T-helper 17 cell (primary cell): ENCODE measurements at places on chromosomes 1 and 21.

DNA sequence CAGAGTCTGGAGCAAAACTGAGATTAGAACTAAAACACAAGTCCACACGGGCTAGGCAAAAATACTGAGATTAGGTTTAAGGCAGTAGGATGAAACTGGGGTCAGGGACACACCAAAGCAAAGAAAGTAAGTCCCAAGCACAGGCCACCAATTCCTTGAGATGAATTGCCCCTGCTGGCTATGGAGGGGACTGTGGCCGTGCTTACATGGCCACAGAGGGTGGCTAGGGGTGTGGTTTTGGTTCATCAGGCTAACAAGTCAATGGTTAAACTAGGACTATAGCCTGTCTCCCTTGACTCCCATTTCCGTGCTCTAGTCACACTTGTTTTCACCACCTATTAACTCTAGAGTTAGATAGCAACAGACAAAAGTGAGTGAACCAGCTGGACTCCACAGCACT lies 394.8 kb downstream of the PBX1 start:
- no peaks in the 10 kb centered on the region for H3K36me3 ChIP-seq
- H3K27ac ChIP-seq: no peak overlapping the region
- no peak for DNase-seq
- H3K27me3 ChIP-seq: no peaks in the 10 kb centered on the region
- H3K4me3 ChIP-seq: no peak overlapping the region
- no peaks in the 10 kb centered on the region for H3K4me1 ChIP-seq

DNA sequence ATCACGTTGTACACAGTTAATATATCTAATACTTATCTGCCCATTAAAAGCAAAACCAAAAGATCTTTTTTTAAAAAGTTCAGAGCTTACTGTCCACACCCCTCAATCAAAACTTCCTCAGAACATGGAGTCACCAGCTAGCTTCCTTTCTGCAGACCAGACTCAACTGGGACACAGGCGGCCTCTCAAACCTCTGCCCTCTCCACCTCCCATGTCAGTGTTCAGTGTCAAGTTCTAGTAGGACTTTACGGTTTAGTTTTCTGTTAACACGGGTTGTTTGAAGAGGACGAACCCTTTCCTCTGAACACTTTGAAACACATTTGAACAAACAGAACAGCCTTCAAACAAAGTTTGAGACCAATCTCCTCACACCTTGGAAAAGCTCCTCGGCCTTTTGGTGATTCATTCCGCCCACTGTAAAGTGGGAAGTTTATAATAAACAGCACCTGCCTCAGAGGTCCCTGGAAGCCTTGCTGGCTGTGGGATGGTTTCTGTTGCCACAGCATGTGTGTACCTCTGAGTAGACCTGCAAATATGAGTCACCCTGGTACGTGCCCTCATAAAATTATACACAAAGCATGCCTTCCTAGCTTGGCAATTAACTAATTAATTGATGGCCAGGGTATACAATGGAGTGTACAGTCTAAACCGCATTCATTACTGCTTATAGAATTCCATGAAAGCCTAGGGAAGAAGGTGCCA lies 48.4 kb upstream of the SIPA1L2 start:
- peaks cover 17% of the 10 kb centered on the region for H3K27me3 ChIP-seq
- H3K36me3 ChIP-seq: peaks cover 6% of the 10 kb centered on the region
- H3K4me3 ChIP-seq: no peak overlapping the region
- H3K27ac ChIP-seq: no peak overlapping the region
- no peak for DNase-seq

DNA sequence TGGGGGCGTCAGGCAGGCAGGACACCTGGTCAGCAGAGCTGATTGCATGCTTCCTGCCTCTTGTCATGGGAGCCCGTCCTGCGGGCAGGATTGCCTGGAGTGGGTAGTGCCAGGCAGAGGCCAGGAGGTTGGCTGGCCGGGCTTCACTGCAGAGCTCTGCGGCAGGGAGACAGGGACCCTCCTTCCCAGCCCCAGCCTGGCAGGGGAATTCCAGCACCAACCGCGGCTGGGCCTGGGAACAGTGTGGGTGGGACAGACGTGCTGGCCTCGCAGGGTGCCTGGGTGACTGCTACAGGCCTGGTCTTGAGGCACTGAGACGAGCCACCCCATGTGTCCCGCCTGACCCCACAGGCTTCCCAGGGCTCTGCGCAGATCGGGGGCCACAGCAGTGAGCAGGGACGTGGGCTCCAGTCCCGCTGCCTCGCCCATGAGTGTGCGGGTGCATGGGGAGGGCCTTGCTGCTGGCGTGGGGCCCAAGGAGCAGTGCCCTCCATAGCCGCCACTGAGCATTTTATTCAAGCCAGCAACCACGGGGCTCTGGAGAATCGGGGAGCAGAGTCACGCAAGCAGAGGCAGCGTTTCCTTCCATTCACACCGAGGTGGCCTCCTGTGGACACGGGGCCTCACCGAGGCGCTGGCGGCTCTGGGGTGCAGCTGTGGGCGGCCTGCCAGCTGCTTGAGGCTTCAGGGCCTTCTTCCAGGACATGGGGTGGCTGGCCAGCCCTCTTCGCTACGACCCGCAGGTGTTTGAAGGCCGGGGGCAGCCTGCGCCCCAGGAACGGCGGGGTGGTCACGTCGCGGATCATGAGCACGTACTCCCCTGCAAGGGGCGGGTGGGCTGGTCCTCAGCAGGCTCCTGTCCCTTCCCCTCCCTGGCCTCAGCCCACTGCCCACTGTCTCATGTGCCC lies 70.3 kb downstream of the MORN1 start:
- DNase-seq: no peak
- no peaks in the 10 kb centered on the region for H3K4me1 ChIP-seq
- no peak overlapping the region for H3K27ac ChIP-seq

DNA sequence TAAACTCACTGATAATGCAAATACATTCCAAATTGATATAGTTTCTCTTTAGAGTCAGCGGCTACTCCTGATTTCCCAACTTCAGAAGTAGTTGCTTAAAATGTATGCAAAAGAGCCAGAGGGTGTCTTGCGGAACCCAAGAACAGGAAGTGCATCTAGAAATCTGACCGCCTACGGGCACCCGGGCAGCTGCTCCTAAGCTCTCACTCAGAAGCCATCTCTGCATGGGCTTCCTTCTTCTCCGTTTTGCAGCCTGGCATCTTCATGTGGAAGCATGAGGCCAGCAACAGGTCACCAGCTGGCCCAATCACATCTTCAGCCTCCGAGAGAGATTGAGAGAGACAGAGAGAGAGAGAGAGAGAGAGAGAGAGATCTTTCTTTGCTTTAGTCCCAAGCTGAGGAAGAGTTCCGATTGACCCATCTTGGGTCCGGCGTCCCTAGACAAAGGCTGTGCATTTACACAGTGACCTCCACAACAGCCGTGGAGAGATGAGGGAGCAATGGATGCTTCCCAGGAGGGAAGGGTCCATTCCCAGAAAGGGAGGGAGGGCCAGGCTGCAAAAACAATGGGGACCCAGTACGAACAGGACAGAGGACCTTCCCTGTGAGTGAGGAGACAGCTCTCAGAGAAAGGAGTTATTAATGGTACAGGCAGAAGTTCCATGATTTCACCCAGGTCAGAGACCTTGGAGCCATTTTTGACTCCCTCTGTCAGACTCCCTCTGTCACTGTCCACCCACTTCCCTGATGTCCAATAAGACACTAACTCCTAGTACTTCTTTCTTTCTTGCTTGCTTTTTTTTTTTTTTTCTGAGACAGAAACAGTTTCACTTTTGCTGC lies 28.2 kb upstream of the SLC30A1 start:
- H3K27ac ChIP-seq: peak overlapping the region; percentile 65
- peaks cover 16% of the 10 kb centered on the region for H3K4me1 ChIP-seq
- peaks cover 4% of the 10 kb centered on the region for H3K36me3 ChIP-seq
- peaks cover 12% of the 10 kb centered on the region for H3K27me3 ChIP-seq
- no peak for DNase-seq
- H3K4me3 ChIP-seq: peak overlapping the region; percentile 84

DNA sequence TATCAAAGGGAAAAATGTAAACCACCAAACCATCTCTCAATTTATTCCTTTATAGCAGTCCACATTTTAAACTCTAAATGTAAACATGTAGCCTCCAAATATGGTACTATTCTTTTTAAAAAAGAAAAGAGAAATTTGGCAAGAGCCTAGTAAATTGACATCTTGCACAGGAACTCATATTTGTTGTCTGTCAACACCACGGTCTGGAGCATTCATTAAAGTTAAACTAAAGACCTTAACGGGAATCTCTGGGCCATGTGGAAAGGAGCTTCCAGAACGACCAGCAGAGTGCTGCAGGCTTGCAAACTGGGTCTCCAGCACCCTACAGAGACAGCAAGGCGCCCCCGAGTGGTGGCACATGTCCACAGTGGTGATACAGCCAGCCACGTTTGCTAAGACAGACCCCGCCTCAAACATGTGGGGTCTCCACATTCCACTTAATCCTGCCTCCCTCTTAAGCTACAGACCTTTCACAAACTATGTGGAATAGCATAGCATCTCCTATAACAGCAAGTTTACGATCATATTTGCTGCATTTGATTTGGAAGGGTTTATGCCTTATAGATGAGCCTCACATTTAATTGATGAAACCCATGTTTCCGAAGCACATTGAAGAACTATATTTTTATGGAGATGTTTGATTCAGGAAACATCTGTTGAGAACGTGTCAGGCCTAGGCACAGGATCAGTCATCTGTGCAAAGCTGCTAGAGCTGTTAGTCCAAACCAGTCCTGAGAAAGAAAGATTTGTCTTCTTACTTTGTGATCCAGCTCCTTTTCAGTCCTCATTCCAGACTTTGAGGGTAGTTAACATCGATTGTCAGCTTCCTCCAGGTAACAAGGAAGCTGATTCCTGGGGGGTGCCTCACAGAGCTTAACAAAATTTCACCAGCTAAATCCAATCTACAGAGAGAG lies 96.4 kb upstream of the BACE2 start:
- peaks cover 2% of the 10 kb centered on the region for H3K36me3 ChIP-seq
- DNase-seq: no peak
- no peak overlapping the region for H3K27ac ChIP-seq
- H3K4me1 ChIP-seq: peaks cover 13% of the 10 kb centered on the region
- peaks cover 45% of the 10 kb centered on the region for H3K27me3 ChIP-seq
- H3K4me3 ChIP-seq: no peak overlapping the region

DNA sequence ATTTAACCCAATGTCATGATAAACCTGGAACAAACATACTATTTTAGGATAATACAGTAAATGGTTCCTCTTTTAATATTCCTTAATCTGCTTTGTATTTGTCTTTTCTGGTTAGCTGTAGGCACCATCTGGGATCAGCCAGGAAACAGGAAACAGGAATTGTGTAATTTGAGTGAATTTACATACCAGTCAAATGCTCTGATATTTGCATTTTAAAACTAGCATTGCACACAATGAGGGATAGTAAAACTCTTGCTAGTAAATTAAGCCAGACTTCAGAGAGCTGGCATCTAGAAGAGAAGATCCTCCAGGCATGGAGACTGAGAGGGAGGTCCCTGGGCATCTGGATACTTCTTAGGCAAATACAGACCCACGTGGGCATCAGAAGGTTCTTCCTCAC lies 103.5 kb downstream of the HMCN1 start:
- no peak overlapping the region for H3K27ac ChIP-seq
- H3K4me1 ChIP-seq: no peaks in the 10 kb centered on the region
- H3K4me3 ChIP-seq: no peak overlapping the region
- no peaks in the 10 kb centered on the region for H3K36me3 ChIP-seq
- no peak for DNase-seq
- H3K27me3 ChIP-seq: peaks cover 14% of the 10 kb centered on the region
